HFFc6 (cell line): ENCODE measurements at places on chromosomes 11 and 22. TPM values are rescaled to one million over a fixed set of nuclear protein-coding genes. Genes with fewer than 3 reads are reported as not detected.

DMC1 gene
- total RNA-seq: 1.8 to 5.1 TPM (median 1.9 TPM) in 3 replicates

OR52A1 gene
- not detected in 3 replicates for total RNA-seq

OR52N4 gene
- total RNA-seq: not detected in 2 replicates

LGALS12 gene
- total RNA-seq: not detected in 3 replicates

ZC3H7B gene
- 117 to 137 TPM (median 122 TPM) in 3 replicates for total RNA-seq

MS4A15 gene
- total RNA-seq: not detected in 3 replicates
